ENCODE measurements at places on chromosomes 3 and 15. TPM values are rescaled to one million over a fixed set of nuclear protein-coding genes. Genes with fewer than 3 reads are reported as not detected.

Gene DAZL
- not detected for total RNA-seq

DNA sequence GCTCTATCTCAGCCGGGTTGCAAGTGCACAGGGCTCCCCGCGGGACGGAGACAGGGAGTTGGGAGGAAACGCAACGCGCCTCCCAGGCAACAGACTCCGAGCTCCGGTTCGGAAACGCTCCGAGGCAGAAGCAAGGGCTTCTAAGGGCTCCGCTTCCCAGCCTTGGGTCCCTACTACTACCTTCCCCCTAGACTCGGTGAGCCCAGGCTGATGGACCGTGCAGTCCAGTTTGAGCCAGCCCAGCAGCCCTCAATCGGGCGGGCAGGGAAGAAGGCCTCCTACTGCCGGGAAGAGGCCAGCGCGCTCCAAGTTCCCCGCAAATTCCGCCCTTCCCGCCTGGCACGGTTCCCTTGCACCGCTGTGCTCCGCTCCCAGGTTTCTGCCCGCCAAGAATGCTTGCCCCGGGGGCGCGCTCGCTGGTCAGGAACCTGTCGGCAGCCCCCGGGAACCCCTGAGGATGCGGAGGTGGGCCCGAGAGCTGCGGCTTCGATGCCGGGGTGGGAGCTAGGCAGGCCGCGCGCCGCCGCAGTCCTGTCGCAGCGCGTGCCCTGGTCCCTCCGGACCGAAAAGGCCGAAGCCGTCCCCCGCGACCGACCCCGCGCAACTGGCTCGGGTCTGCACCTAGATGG, 728 bp downstream of the TRANK1 start:
- H3K4me1 ChIP-seq: peaks cover 24% of the 10 kb centered on the region
- H3K27ac ChIP-seq: peak overlapping the region; percentile 70
- H3K36me3 ChIP-seq: no peaks in the 10 kb centered on the region
- no peaks in the 10 kb centered on the region for H3K27me3 ChIP-seq

Gene VGLL3
- 55.3 TPM for total RNA-seq

Gene CACNA2D2
- 51.4 TPM for total RNA-seq

DNA sequence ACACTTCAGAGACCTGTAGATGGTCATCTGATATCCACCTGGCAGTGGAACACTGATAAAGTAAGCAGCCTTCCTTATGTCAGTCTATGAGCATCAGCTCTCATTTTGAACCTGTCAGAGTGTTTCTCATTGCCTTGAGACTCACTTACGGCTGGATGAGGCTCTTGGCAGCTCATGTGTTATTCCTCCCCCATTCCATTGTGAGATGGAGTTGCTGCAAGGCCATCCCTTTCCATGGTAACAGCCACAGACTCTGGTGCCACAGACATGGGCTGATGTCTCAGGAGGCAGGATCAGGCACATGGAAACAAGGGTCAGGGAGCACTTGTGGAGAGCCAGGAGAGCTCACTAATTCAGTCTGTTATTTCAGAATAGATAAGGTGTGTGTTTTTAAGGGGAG, 11.9 kb downstream of the KCNAB1 start:
- H3K4me3 ChIP-seq: no peak overlapping the region
- H3K36me3 ChIP-seq: no peaks in the 10 kb centered on the region
- no peak for DNase-seq
- no peak overlapping the region for H3K27ac ChIP-seq

GRCh38 chr3:60048447-60048848, 998.6 kb upstream of the CFAP20DC start:
- no peaks in the 10 kb centered on the region for H3K27me3 ChIP-seq
- no peak overlapping the region for H3K4me3 ChIP-seq
- no peaks in the 10 kb centered on the region for H3K36me3 ChIP-seq
- DNase-seq: no peak
- no peak overlapping the region for H3K27ac ChIP-seq

- no peak for DNase-seq
- H3K27ac ChIP-seq: no peak overlapping the region
- H3K27me3 ChIP-seq: no peaks in the 10 kb centered on the region
These were observed 26.5 kb downstream of the TSPAN3 start for GRCh38 chr15:77044228-77045042.

- no peaks in the 10 kb centered on the region for H3K27me3 ChIP-seq
- no peak overlapping the region for H3K4me3 ChIP-seq
- H3K36me3 ChIP-seq: peaks cover 36% of the 10 kb centered on the region
These were observed 70.7 kb downstream of the TOP2B start for GRCh38 chr3:25594007-25594502.

Gene CEP97
- 8.5 TPM for total RNA-seq

GRCh38 chr3:113161661-113162060, 49.7 kb upstream of the BOC start:
- H3K27ac ChIP-seq: no peak overlapping the region
- no peaks in the 10 kb centered on the region for H3K27me3 ChIP-seq
- H3K4me3 ChIP-seq: no peak overlapping the region
- DNase-seq: no peak
- no peaks in the 10 kb centered on the region for H3K36me3 ChIP-seq
- no peaks in the 10 kb centered on the region for H3K4me1 ChIP-seq

Gene NRG4
- 0.32 TPM for total RNA-seq

Gene SLC28A2
- total RNA-seq: not detected

- H3K27me3 ChIP-seq: no peaks in the 10 kb centered on the region
- H3K4me1 ChIP-seq: peaks cover 7% of the 10 kb centered on the region
- peak overlapping the region; percentile 34 for H3K27ac ChIP-seq
- no peaks in the 10 kb centered on the region for H3K36me3 ChIP-seq
- H3K4me3 ChIP-seq: no peak overlapping the region
These were observed 2.6 kb downstream of the TIMMDC1 start for GRCh38 chr3:119500901-119501300.

DNA sequence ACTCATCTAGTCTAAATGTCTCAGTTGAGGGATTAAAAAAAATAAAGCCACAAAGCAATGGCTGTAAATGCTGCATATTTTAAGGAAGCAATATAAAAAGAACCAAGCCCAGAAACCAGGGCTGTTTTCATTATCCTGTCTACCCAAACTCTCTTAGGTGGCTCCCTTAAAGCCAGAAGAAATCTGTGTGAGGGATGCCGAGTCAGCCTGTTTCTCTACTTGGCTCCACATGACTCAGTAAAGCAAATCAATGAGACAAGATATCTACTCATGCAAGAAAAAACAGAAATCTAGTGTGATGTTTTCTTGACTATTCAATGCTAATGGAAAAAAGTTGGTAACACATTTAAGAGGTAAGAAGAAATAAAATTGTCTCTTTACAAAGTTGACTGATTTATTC, 296.2 kb downstream of the ZBTB20 start:
- no peak for DNase-seq
- no peaks in the 10 kb centered on the region for H3K36me3 ChIP-seq
- H3K27me3 ChIP-seq: no peaks in the 10 kb centered on the region
- no peak overlapping the region for H3K4me3 ChIP-seq
- H3K27ac ChIP-seq: no peak overlapping the region

GRCh38 chr3:117133066-117133465, 423.5 kb downstream of the TUSC7 start:
- no peak overlapping the region for H3K4me3 ChIP-seq
- H3K36me3 ChIP-seq: no peaks in the 10 kb centered on the region
- no peaks in the 10 kb centered on the region for H3K4me1 ChIP-seq
- DNase-seq: peak; percentile 18
